ENCODE measurements at places on chromosomes 2 and 18.
A peak's percentile ranks its signal among the peaks of the same experiment; 100 is the strongest.

DNA sequence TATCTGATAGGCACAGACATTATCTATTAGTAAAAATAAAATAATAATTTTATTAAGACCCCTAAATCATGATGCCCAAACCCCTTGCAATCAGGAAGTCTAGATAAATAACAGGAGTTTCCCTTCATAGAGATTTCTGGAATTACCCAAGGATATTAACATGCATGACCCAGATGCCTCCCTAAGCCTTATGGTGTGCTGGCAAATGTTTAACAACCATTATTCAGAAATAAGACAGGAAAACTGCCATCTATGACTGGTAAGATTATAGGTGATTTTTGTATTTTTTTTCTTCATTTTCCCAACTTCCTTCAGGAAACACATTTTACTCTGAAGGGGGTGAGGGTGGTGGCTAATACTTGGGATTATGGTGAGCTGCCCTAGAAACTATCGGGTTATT, 2.7 kb upstream of the PPP1CB start:
- no peak for DNase-seq

DNA sequence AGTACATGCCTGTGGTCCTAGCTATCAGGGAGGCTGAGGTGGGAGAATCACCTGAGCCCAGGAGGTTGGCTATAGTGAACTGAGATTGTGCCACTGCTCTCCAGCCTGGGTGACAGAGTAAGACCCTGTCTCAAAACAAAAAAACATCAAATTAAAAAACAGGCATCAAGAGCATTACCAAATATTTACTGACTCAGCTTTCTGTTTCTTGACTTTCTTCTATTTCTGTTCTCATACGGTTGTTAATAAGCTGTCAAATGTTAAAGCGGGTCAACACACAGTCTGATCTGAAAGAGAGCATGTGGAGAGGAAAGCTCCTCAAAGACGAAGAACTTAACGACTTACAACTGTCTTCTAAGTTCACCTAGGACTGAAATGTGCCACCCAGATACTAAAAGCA, 59.0 kb downstream of the ITGB1BP1 start:
- no peak for DNase-seq

DNA sequence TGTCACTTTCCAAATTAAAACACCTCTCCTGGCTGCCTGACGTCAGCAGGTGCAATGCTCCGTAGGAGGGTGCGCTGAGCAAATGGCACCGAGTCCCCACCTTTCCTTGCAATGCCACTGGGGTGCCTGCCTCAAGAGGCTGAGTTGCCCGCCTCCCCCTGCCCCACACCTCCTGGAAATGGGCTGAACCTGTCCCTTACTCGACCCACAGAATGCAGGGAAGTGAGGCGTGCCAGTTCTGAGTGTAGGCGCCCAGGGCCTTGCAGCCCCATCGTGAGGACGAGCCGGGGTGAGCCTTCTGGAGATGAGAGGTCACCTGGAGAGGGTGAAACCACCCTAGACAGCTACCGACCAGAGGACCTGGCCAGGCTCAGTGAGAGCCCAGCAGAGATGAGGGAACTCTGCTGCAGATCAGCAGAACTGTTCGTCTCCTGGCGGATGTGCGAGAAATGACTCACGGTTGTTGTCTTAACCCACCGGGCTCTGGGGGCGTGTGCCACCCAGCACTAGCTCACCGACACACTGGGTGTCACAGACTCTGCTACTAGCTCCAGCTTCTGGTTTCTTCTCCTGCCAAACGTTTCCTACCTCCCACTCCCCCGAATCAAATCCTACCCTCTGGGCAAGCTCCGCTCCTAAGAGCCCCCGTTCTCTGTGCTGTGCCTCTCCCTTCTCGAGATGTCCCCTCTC, 168.7 kb upstream of the HDAC4 start:
- no peak for DNase-seq

- no peak for DNase-seq
These were observed 30.7 kb upstream of the MLPH start for GRCh38 chr2:237456200-237456843.

DNA sequence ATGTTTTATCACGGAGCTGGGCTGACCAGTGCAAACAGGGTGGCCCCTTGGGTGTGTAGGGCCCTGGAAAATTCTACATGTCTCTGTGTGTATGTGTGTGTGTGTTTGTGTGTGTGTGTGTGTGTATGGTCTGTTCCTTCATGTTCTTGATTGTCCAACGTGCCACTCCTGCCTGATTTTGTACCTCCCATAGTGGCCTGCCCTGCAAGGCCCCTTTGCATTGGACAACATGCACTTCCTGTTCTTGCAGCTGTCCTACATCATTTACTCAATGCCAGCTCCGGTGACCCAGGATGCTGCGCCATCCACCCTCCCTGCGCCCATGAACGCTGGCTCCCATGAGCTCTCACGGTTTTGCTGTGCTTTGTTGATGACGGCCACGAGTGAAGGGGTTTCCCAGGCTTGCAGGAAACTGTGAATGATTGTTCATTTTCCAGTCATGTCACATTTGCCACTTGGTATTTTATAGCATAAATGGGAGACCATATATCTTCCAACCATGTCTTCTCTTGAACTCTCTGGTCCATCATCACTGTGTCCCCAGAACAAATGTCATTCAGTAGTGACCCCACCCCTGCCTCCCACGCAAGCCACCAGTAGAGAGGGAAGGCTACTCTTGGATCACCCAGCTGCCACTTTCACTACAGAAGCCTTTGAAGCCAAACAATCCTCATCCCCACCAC, 69.7 kb upstream of the NCK2 start:
- DNase-seq: peak; percentile 23

GRCh38 chr2:124327303-124327702, 302.2 kb downstream of the CNTNAP5 start:
- no peak for DNase-seq

GRCh38 chr18:77116201-77117080, 16.1 kb downstream of the MBP start:
- DNase-seq: no peak

- no peak for DNase-seq
These were observed 60.4 kb downstream of the C2orf76 start for GRCh38 chr2:119306196-119306590.

- no peak for DNase-seq
These were observed 68.3 kb upstream of the CYP20A1 start for GRCh38 chr2:203170502-203170901.

GRCh38 chr2:100589527-100589926, 26.7 kb downstream of the PDCL3 start:
- DNase-seq: no peak

DNA sequence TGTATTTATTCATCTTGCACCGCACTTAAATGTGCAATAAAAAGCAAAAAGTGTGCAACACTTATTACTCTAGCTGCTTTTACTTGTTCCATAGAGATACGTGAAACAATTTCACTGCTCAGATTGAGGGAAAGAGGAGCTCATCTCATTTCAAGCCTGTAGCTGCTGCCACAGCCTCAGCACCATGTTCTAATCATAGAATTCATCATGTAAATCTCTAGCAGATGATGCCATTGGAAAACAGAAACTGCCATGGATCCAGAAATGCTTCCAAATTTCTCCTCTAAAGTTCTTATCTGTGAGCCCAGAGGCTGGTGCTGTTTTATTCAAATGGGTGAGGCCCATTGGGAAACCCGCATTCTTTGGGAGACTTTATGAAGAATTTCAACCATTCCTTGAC, 2.0 kb downstream of the CDC42EP3 start:
- DNase-seq: no peak

DNA sequence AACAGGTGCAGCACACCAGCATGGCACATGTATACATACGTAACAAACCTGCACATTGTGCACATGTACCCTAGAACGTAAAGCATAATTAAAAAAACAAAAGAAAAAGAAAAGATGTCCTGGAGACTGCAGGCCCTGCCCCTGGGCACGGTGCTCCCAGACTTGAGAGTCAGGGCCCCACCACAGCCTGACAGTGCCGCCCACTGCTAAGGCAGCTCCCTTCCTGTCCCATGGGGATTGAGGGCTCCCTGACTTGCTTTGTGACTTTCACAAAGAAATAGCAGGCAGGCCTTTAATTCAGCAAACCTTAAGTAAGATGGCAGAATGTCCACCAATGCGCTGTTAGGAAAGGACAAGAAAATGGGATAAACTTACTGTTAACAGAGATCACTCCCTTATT, 116.8 kb downstream of the NDUFA10 start:
- DNase-seq: no peak

GRCh38 chr2:174957050-174957449, 48.1 kb downstream of the CHN1 start:
- no peak for DNase-seq

DNA sequence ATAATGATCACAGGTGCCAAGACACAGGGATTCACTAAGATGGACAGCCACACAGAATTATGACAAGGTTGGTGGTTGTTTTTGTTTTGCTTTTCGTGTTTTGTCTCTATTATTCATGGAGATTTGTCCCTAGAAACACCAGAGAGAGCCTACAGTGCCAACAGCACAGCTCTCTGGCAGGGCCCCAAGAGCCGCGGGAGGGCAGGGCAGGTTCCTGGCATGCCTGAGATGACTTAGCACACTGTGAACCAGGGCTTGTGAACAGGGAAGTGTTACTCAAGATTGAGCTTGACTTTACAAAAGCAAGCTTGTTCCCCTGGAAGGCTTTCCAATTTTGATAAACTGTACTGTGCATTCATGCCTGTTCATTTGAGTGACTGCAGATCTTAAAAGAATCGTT, 437.4 kb upstream of the SALL3 start:
- DNase-seq: no peak

DNA sequence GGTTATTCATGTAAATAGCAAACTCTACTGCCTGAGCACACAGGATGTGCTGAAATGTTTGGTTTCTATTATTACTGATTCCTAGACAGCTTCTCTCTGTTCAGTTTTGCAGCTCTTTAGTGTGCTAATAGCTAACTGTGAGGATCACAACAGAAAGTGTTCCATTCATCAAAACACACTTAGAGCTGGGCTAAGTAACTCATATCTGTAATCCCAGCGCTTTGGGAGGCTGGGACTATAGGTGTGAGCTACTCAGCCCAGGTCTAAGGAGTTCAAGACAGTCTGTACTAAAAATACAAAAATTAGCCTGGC, 63.2 kb downstream of the MOGAT1 start:
- DNase-seq: no peak

DNA sequence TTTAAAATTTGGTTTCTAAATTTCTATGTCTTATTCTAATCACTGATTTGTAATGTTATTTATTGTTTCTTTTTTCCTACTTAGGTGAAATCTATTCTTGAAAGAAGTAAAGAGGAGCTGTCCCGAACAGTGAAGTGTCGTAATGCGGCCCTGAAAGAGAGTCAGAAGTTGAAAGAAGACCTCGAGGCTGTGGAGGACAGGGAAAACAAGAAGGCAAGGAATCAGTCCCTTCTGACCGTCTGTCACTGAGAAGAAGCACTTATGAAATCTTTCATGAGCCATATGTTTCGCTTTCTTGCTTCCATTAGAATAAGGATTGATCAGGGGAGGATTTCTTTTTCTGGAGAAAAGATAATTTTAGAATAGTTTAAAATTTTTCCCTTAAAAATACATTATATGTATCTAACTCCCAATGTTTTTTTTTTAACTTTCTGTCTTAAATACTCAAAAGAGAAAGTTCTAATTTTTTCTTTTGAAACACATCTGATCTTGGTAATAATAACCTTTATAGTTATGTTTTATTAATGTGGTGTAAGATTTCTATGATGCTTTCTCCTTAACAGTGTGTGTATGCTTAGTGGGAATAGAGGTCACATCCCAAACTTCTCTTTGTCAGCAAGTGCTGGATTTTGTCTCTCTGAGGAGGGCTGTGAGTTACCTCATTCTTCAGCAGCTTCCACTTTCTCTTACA, 79.0 kb downstream of the CCDC150 start:
- DNase-seq: no peak

DNA sequence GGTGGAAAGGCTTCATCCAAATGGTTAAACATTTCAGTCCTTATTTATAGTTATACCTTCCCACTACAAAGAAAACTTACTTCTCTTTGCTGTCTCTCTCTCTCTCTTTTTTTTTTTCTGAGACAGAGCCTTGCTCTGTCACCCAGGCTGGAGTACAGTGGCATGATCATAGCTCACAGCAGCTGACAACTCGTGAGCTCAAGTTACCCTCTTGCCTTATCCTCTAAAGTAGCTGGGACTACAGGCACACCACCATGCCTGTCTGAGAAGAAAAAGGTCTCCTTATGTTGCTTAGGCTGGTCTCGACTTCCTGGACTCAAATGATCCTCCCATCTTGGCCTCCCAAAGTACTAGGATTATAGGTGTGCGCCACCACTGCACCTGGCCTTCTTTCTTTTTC, 32.3 kb upstream of the OLA1 start:
- DNase-seq: no peak

DNA sequence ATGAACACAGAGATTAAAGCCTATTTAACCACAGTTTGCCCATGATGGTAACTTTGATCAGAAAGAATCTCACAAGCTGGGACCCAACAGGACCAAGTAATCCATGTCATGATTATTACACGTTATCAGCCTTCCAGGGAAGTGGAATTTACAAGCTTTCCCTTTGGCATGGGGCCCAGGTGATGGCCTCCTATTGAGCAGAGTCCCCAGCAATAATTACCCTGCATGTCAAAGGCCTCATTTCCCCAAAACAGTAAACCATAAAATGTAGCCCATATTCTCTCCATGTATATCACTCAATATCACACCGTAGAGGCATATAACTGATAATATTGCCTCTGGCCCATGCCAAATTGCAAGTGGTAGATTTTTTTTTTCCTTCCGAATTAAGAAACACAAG, 38.9 kb downstream of the PRKRA start:
- no peak for DNase-seq

GRCh38 chr18:73945130-73945792, 202.4 kb downstream of the FBXO15 start:
- no peak for DNase-seq

DNA sequence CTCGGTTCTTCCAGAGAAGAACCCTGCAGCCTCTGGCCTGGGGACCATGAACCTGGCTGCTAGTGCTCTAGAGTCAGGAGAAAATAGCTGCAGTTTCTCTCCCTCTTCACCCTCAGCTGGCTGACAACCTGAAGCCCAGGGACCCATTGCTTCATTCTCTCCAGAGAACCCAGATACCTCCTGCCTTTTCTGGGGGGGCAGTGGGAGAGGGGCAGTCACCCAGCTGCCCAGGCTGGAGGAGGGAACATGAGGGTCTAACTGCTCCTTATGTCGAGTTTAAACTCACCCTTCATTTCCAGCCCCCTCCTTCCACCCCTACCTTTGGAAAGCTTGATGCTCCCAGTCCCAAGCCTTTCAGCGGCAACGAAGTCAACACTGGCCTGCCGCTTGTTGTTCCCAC, 7.6 kb upstream of the ZFAND2B start:
- DNase-seq: no peak
